ENCODE measurements at places on chromosomes 3 and 15.

GRCh38 chr15:95141486-95141885 is 910.1 kb downstream of the MCTP2 start:
- DNase-seq, result no peak

GRCh38 chr3:194130807-194131589 is 5.0 kb upstream of the HES1 start:
- DNase-seq, result no peak

- no peak for DNase-seq
Measured at GRCh38 chr3:111210003-111210711, 138.5 kb downstream of the NECTIN3 start.

GRCh38 chr3:24678421-24678865 is 183.8 kb upstream of the THRB start:
- no peak for DNase-seq

DNA sequence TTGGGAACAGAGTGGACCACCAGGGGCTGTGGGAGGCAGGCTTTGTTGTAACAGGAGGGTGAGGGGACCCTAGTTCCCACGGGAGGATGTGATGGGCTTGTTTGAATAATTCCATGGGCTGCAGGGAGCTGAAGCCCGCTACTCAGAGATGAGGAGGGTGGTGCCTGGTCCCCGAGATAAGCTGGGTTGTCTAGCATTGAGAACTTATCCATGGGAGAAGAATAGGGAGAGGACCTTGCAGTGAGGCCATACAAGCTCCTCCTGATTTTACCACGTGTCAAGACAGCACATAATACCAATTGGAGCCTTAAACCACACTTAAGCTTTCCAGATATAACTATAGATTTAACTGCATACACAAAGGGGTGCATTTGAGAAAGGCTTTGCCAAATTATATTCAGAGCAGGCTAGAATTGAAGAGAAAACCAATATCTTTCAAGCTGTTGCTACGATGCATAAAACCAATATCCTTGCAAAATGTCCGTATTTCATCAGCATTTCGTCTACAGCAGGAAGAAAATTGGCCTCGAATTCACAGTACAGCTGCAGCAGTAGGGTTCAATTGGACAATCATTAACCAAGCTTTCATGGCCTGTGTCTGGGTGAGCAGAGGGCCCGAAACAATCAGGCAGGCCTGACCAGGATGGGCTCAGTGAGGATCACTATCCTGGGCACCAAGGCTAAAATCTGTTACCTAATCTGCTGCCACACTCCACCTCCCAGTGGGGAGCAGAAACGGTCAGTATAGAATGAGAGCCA is 500.7 kb downstream of the OCA2 start:
- DNase-seq, result no peak

DNA sequence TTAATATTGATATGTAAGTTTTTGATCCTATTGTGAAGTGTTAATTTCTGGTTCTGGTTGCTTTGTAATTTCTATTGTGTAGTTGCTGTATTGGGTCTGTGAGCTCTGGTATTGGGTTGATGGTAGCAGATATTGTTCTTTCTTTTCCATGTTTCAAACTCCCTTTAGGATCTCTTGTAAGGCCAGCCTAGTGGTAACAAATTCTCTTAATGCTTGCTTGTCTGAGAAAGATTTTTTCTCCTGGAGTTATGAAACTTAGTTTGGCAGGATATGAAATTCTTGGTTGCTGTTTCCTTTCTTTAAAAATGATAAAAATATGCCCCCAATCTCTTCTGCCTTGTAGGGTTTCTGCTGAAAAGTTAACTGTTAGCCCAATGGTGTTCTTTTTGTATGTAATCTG is 268.6 kb upstream of the PLSCR5 start:
- no peak for DNase-seq

GRCh38 chr3:16151109-16151508 is 23.4 kb upstream of the GALNT15 start:
- no peak for DNase-seq

GRCh38 chr3:171976526-171976925 is 62.9 kb upstream of the FNDC3B start:
- no peak for DNase-seq

DNA sequence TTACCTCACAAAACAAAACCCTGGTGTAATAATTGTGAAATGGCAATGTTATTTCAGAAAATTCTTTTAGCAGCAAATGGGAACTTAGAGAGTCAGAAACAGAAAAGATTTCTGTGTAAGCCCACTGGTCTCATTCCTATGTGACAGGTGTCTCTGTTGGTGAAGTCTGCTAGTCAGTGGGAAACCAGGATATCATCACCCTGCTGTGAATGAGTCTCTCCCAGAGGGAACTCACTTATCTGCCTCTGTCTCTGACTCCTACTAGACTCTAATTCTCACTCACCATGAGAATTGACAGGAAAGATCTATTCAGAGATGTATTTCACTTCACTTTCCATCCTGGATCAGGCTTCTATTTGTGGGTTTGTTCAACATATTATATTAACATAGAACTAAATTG is 266.0 kb downstream of the EPHA3 start:
- no peak for DNase-seq

GRCh38 chr3:60578936-60579335 is 672.3 kb downstream of the FHIT start:
- no peak for DNase-seq

- DNase-seq, result no peak
Measured at GRCh38 chr3:100260081-100260684, 609 bp upstream of the TBC1D23 start.

- DNase-seq, result no peak
Measured at GRCh38 chr3:157312376-157312745, 124.3 kb upstream of the PTX3 start.

DNA sequence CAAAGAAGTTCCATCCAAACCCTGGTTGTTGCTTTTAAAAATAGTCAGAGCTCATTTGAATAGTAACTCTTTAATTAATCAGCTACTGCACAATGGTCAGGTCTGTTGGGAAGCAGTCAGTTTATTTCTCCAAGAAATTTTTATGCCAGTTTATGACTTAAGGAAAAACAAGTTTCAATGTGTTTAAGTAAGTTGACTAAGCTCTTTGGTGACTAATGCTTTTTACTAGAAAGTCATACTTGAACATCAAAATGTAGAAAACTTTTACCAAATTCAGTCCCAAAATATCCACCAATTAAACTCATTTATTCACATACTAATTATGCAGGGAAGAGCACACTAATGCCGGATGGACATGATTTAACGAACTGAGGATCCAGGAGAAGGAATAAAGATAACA is 22.1 kb downstream of the PRICKLE2 start:
- DNase-seq, result no peak

GRCh38 chr3:38588995-38589937 is 60.2 kb downstream of the SCN5A start:
- no peak for DNase-seq

- DNase-seq, result no peak
Measured at GRCh38 chr3:115165266-115165665, 18.2 kb upstream of the ZBTB20 start.

DNA sequence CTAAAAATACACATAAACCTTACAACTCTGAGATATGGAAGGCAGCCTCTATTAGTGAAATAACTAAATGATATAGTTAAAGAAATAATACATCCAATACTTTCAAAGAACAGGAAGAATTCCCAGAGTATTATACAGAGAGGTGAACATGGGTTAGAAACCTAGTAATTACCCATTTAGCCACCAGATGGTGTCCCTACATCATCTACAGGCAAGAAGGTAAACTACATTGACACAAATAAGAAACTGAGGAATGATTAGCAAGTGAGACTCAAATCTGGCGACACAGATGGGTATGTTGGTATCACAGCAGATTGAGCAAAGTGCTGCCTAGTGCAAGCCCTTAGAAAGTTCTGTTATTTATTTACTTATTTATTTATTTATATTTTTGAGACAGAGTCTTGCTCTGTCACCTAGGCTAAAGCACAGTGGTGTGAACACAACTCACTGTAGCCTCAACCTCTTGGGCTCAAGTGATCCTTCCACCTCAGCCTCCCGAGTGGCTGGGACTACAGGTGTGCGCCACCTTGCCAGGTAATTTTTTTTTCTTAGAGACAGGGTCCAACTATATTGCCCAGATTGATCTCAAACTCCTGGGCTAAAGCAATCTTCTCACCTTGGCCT is 28.2 kb downstream of the NEK4 start:
- no peak for DNase-seq

DNA sequence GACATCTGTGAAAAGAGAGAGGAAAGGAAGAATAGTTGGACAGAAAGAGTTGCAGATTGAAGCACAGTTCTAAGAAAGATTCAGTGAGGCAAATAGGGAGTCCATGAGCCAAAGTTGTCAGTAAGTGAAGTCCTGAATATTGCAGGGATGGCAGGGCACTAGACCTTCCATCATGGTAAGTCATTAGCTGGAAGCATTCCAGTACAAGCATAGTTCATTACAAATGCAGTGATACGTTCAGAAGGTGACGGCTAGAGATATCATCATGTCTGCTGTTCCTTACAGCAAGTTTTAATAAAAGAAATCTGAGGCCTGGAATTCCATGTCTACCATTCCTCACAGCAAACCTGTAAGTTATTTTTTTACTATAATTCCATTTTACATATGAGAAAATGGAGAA is 720.1 kb downstream of the GBE1 start:
- no peak for DNase-seq

GRCh38 chr15:71610728-71611552 is 199.4 kb upstream of the NR2E3 start:
- DNase-seq, result no peak

- DNase-seq, result peak; percentile 9
Measured at GRCh38 chr15:38354315-38354929, 99.5 kb upstream of the FAM98B start.

- DNase-seq, result no peak
Measured at GRCh38 chr3:153372326-153372725, 210.3 kb downstream of the RAP2B start.

DNA sequence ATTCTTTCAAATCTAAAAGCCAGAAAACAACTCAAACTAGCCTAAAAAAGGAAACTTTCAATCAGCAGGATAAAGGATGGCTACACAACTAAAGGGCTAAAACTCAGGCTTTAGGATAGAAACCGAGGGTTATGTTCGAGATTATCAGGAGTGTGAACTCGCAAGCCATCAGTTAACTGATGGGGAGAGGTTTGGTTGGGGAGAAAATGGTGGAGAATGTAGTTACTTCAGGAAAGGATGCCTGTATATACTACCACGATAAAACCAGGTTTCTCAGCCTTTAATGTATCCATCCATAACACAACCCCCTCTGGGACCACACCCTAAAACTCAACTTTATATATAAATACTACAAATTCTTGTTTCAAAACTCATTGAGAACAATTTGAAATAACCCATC is 22.2 kb downstream of the TRA2B start:
- DNase-seq, result no peak

DNA sequence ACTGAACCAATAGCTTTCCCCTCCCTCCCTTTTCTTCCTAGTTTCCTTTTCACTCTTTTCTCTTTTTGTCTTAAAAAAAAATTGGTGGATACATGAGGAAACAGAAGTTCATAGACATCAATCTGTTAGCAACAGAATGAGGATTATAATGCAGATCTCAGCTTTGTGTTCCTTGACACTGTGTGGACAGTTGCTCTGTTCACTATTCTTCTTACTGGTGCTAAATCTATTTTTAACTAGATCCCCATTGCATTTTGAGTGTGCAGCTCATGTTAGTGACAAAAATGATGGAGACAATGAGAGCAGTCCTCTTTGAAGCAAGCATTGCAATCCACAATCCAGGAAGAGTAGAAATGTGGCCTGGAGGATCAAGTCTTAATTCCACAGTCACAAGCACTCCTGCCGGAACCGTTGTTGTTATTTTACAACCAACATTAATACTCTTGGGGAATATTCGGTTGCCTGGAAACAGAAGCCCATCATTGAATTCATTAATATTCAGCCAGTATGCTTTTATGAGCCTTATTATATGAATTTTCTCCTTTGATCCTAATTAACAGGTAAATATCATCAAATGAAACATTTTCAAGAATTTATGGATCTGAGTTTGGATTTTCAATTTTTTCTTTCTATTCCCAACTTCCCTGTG is 1016.8 kb downstream of the NTRK3 start:
- no peak for DNase-seq

- no peak for DNase-seq
Measured at GRCh38 chr3:169861871-169862270, 7.9 kb downstream of the LRRC31 start.

DNA sequence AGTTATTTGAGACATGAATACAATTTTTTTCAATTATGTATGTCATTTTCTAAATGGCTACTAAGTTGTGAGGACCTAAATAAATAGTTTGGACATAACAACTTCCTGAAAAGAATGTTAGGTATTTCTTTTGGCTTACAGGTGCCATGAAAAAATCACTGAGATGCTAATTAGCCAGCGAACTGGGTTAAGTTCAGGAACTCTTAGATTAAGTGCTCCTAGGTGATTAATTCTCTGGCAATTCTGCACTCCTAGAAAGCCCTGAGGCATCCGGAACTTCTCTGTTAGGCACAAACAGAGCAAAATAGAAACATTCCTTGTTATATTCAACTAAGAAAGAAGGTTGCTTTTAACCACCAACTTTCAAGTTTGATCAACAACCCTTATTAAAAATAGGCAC is 192.3 kb downstream of the STAG1 start:
- DNase-seq, result no peak

GRCh38 chr3:170690661-170690981 is 104.7 kb upstream of the SLC7A14 start:
- no peak for DNase-seq

DNA sequence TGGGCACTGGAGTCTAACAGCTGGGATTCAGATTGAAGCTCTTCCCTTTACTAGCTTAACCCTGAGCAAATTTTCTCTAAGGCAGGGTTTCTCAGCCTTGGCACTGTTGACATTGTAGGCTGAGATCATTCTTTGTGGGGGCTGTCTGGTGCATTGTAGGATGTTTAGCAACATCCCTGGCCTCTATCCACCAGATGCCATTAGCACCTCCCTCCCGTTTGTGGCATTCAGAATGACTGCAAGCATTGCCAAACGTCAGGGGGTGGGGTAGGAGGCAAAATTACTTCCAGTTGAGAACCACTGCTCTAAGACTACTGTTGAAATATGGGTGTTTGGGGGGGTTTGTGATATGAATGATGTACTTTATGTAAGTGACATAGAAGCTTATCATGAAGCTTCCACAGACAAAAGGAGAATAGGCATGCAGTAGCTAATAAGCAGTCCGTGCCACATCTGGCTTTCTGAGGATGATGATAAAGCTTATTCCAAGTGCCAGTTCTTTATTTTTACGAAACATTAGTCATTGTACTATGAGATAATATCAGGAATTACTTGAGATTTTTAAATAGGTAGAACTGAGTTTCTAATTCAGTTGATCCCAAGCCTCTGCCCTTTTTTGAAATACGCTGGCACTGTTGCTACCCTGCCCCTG is 39.3 kb downstream of the NKIRAS1 start:
- DNase-seq, result no peak

DNA sequence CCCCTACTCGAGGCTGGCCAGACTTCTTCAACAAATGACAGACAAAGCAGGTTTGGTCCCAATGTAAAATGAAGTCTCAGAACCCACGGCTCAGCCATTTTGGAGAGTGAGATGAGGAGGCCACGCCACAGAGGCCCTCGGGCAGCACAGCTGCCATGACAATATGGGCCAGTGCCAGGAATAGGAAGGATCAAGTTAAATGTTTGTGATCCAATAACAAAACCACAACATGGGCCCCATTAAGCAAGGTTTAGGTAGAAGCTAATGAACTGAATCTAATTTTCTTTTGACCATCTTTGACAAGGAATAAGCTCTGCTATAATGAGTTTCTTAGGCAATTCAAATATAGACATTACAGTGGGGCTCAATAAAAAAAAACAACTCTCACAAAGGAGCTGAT is 52.6 kb downstream of the RFTN1 start:
- DNase-seq, result no peak

- no peak for DNase-seq
Measured at GRCh38 chr3:53350652-53351051, 3.3 kb upstream of the DCP1A start.

GRCh38 chr3:42375121-42375800 is 35.1 kb downstream of the LYZL4 start:
- DNase-seq, result no peak

All from stimulated activated CD8-positive, alpha-beta memory T cell treated with anti-CD3 and anti-CD28 coated beads, Interleukin-2, amount 100 ng/mL, for 48 hours (primary cell).